ENCODE measurements at places on chromosomes 4 and X. TPM values are rescaled to one million over a fixed set of nuclear protein-coding genes. Genes with fewer than 3 reads are reported as not detected.
A peak's percentile ranks its signal among the peaks of the same experiment; 100 is the strongest.

GRCh38 chr4:80243274-80244018 is 23.0 kb upstream of the FGF5 start:
- DNase-seq, result no peak

DNA sequence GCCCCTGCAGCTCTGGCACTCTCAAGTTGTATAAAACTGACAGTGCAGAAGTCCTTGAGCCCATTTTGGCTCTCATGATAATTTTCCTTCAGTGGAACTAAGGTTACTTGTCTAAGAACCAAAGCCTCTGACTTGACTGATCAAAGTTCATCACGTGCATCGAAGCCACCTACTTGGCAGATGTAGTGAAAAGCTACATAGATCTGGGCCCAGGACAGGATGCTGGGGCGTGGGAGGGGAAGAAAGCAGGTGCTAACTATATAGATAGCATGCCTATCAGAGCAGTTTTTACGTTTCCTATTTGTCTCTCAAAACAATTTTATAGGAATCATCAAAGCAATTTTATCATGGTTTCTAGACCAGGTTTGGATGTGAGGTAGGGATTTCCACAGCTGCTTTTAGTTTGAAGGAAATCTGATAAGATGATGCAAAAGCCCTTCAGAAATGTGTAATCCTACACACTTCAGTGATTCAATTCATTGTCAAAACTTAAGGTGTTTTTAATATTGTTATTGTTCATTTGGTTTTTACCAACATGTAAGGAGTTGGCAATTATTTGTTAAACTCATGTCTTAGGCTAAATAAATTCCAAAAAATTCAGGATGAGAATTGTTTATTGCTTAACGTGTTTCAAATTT is 1.2 kb upstream of the CD40LG start:
- DNase-seq, result peak; percentile 83

The DRP2 gene
- total RNA-seq, result 0.41 TPM

The KDR gene
- not detected for total RNA-seq

DNA sequence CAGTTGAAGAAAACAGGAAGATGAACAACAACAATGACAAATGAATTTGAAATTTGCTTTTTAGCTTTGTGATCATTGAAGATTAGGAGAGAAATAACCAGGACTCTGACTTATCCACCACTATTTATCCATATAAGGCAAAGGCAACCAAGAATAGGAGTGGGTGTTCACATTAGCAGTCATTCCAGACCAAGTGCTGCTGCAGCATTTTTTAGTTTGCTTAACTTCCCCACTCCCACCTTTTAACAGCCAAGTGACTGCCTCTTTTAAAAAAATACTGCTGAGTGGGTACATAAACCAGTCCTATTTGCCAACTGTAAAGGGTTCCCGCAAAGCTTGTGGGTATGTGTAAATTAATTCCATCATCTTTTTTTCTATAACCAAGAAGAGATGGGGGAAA is 230.9 kb downstream of the IQCM start:
- DNase-seq, result no peak

DNA sequence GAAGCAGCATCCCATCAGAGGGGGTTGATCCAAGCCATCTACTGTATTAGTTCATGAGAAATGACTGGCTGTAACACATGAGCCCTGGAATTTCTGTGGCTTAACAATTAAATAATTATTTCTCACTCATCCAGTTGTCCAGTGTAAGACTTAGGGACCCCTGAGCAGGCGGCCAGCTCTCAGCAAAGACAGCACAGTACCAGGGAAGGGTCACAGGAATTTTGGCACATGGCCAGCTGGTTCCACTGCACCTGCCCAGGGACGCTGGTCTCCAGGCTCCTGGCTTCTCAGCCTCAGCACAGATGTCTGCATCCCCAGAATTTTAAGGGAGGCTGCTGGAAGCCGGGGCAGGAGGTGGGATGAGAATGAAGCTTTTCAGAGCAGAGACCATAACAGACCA is 93.7 kb upstream of the DHRSX start:
- no peak for DNase-seq

DNA sequence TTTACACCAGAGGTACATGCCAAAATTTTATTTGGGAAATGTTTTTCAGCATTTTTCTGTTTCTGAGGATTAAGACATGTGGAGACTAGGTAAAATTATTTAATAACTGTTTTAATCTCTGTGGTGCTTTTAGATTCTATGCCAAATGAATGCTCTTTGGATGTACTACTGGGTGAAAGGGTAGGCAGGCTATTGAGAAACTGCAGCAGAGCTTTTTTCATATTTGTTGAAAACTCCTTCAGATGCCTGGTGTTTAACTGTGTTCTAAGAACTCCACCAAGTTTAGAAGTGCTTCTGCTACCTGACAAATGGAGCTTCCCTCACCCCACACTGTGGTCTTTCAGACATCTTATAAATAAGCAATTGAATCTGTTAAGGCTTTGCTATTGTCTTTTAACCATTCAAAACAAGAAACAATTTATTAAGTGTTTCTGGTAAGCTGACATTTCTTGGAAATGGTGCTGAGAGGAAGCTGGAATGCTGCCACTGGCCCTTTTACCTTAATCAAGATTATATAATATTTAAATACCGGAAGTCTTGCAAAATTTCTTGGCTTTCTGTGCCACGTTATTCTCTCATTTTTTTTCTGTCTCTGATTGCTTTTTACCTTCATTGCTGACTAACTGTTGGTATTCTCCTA is 51.2 kb upstream of the CYSLTR1 start:
- no peak for DNase-seq

GRCh38 chrX:55924574-55924973 is 207.0 kb downstream of the RRAGB start:
- no peak for DNase-seq

- DNase-seq, result no peak
Observed at GRCh38 chr4:92104506-92104905, 199.3 kb upstream of the GRID2 start.

The GAGE12F gene
- not detected for total RNA-seq

DNA sequence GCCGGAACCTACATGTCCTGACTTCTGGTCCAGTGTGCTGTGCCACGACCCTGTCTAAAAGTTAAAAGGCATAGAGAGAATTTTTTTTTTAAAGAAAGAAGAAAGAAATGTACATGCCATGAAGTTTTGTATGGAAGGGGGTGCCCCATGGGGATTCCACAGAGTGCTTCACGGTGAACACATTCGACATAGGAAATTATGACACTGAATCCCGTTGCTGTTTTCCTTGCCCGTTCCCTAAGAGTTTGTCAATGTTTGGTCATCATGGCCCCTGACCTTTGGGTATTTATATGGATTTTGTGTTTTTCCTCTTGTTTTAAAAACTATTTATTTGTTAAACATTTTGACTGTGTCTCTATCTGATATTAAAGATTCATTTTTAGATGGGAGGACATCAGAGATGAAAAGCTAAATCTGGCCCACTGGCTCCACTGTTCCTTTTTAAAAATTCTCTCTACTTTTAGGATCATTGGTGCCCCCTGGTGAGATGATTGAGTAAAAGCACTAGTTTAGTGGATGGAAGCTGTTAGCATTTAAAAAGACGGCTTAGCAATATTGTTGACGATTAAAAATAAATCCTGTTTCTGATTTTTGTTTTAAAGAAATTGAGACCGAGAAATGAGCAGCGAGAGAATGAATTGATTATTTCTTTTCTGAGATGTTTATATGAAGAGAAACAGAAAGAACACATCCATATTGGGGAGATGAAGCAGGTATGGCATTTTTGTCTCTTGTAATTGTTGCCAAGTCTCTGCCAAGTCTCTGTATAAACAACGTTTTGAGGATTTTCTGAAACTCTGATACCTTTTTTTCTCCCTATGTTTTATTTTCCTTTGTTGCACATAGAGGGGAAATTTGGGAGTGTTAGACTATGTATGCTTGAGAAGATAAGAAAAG is 75.0 kb downstream of the PTTG2 start:
- DNase-seq, result peak; percentile 49

DNA sequence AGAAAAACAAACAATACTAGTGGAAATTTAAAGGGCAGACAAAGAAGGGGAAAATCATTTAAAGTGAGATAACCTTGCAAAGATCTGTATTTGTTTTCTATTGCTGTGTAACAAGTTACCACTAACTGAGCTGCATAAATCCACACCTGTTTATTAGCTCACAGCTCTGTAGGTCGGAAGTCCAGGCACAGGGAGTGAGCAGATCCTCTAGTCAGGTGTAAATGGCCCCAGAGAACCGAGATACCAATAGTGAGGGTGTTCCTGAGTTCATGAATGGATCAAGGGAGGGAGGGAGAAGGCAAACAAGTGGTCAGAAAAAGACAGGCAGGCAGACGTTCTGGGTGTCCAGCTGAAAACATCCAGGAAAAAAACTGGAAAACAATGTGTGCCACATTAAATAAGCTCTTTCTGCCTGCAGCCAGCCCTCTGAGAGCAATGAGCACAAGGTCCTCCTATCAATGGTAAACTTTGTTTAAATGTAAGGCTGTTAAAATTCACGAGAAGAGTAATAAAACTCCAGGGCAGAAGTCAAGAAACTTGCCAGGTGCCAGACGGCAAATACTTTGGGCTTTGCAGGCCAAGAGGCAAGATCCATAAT is 25.0 kb downstream of the ADGRA3 start:
- DNase-seq, result no peak

The RWDD4 gene
- total RNA-seq, result 20.8 TPM

- no peak for DNase-seq
Observed at GRCh38 chrX:31271615-31272471, 200.0 kb upstream of the FTHL17 start.

GRCh38 chr4:180098586-180098985 is 2144.6 kb upstream of the TENM3 start:
- DNase-seq, result no peak

The DNAAF6 gene
- total RNA-seq, result not detected

DNA sequence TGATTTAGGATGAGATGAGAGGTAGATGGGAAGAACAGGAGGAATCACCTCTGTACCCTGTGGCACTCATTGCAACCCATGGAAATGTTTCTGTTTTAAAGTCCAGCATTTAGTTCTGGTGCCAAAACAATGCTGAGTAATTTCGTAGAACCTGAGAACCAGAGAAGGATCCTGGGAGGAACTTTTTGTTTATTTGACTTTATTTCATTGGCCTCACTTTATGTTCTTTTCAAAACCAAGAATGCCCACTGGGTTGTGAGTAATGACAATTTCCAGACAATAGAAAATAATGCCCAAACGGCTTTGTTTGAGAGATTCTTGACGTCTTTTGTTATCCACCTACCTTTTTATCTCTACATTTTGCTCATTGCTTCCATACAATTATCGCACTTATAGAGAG is 111.3 kb downstream of the SHROOM3 start:
- DNase-seq, result no peak

GRCh38 chr4:117987464-117987863 is 46.8 kb upstream of the NDST3 start:
- DNase-seq, result no peak

The BEX1 gene
- total RNA-seq, result 0.30 TPM

The MAGEB5 gene
- total RNA-seq, result not detected

The RAB39B gene
- 11.6 TPM for total RNA-seq
